Stimulated activated CD4-positive, alpha-beta T cell treated with anti-CD3 and anti-CD28 coated beads, Interleukin-2, amount 100 ng/mL, for 24 hours (primary cell): ENCODE measurements at places on chromosomes 1 and 21.

DNA sequence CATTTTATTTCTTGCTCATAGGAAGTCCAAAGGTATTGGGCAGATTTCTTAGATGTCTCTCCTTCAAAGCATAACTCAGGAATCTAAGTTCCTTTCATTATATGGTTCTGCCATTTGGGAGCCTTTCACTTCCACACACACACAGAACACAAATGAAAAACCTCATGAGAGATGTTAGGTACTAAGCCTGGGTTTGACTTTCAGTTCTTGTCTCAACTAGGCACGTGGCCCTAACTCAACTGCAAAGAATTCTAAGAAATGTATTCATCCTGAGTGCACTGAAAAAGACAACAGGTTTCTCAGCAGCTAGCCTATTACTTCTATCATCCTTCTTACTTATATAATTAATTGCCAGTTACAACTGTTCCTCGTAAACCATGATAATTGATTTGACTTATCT is 190.0 kb upstream of the SAMSN1 start:
- DNase-seq, result no peak

DNA sequence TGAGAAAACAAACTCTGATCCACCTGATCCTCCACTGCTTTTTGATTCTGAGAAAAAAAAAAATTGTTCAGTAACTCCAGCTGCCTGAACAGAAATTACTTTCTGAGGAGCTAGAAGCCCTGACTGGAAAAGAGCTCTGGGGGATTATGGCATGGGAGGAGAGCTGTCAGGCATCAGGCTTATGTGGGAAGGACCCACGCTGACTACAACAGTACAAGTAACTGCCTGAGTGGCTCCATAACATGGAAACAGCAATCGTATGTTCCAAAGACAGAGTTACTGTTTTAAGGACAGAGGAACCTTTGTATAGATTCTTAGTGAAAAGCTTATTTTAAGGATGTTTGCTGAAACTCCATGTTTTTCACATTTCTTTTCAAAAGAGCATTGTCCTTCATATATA is 1.2 kb upstream of the ANGPTL7 start:
- DNase-seq, result no peak

GRCh38 chr1:23514111-23514679 is 16.8 kb downstream of the E2F2 start:
- no peak for DNase-seq

GRCh38 chr1:15959827-15960446 is 16.0 kb downstream of the ZBTB17 start:
- peak; percentile 51 for DNase-seq

DNA sequence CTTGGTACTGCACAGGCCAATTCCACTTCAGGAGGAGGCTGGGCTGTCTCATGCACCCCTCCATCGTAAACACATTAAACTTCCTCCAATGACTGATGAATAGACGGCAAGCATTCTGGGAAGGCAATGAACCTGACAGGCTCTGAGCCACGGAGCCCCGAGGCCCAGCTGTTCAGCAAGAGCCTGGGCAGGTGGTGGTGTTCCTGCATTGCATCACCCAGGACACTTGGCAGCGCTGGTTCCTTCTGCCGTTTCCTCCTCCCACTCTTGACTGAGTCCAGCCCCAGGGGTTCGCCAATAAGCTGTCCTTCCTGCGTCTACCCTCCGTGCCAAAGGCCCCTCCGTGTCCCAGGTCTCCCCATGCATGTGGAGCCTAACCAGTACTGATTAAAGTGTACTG is 109.8 kb downstream of the JAK1 start:
- DNase-seq, result no peak

DNA sequence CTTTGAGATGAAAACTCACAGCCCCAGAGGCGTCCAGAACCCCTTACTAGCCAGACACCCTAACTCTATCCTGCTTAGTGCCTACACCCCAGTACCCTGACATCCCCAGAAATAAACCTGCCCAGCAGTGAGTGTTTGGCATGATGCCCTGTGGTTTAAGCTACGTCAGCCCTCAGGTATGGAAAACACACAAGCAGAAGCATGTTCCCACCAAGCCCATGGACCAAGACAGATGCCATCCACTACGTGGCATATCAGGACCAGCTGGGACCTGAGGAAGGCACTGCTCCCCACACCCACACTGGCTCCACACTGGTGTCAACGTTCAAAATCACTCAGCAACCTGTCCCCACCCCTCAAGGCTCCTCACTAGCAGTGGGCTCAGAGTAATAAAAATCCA is 116.4 kb downstream of the SYT2 start:
- DNase-seq, result no peak

DNA sequence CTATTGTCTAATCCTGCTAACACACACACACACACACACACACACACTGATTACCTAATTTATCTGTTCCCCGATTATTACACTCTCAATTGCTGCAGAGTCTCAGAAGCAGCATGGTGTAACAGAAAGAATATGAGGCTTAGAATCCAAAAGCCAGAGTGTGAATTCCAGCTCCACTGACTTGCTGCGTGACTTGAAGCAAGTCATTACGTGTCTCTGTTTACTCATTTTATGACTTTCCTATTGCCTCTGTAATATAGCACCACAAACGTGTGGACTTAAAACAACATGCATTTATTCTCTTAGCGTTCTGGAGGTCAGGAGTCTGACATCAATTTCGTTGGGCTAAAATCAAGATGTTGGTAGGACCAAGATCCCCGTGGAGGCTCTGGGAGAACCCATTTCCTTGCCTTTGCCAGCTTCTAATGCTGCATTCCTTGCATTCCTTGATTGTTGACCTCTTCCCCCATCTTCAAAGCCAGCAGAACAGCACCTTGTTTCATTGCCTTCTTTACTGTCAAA is 55.9 kb upstream of the ATP5PO start:
- no peak for DNase-seq

DNA sequence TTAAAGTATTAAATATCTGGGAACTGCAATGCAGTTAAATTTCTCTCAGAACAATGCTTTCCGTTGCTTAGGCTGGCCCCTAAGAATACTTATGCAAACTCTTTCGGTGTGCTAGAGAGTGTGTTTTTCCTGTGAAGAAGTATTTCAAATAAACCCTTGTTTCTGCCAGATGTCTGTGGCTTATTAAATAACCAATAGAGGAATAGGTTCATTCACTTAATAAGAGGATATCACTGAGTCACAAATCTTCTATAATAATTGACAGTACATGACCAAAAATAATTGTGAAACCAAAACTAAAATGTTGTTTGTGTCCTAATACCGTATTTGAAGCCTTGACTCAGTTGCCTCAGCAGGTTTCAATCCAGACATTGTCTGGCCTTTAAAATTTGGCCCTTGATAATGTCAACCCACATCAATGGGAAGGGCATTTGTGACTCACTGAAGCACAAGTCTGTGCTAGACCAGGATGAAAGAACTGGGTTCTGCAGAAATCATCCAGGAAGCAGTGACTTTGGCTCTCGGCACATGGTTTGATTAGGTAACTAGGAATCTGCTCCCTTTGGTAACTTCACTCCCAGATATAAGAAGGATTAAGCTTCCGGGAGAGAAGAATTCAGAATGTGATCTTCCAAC is 104.2 kb upstream of the BARHL2 start:
- no peak for DNase-seq

GRCh38 chr1:225754940-225755641 is 22.5 kb upstream of the SRP9 start:
- DNase-seq, result no peak
